ENCODE measurements at places on chromosomes 1 and 21. TPM values are rescaled to one million over a fixed set of nuclear protein-coding genes. Genes with fewer than 3 reads are reported as not detected.

AMPD1 gene
- not detected for total RNA-seq

SLC9A1 gene
- total RNA-seq: 4.4 TPM

APOBEC4 gene
- total RNA-seq: not detected

PM20D1 gene
- 0.09 TPM for total RNA-seq

TMEM200B gene
- total RNA-seq: 16.5 TPM

Measured in bronchial smooth muscle cell (primary cell).